NCI-H1930 (cell line): ENCODE measurements at places on chromosomes 12 and 14.

DNA sequence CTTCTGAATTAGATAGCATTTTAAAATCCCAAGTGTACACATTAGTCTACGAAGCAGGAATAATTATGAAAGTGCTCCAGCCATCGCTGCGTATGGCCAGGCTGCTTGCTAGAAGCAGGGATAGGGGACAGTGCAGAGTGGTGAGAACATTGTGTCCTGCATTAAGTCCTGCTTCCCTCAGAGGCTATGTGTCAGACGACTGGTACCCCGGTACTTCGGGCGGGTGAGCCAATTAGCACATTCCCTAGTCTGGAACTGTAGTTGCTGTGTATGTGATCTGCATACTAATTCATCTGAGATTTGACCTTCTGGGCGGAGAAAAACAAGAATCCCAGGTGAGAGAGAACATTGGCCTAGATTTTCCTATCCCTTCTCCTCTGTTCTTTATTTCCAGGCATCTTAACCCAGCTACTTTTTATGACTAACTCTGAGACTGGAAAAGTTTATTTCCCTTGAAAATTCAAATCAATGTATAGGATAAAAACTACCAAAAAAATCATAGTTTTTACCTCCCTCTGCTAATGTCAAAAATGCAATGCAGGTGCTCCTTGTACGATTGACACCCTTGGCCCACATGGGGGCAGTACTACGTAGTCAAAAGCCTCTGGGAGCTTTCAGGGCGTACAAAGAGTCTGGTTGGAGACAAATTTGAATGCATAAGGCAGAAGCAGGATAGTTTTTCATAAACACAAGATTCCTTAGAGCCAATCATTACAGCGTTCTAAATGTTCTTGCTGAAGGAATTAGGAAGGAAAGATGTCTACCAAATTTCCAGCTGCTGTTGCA is 764.3 kb downstream of the NOVA1 start:
- DNase-seq = peak; percentile 75

- no peak for DNase-seq
Measured at GRCh38 chr14:81219759-81220579, 790 bp downstream of the GTF2A1 start.

GRCh38 chr14:42057111-42057510 is 450.4 kb downstream of the LRFN5 start:
- DNase-seq = no peak

DNA sequence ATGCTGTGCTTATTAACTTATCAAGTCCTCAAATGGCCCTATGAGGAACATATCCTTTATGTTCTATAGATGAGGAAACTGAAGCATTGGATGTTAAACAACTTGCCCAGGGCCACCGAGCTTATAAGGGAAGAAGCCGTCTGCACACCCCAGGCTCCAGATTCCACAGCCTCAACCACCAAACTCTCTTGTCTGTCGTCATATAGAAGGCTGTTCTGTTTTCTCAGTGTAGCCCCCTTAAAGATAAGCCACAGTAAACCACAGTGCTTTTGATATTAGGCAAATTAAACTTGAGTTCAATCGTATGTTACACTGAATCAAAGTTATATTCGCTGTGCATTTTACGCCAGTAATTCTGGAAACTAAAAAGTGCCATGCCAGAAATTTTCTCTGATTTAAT is 116.7 kb downstream of the PRKCH start:
- DNase-seq = no peak

DNA sequence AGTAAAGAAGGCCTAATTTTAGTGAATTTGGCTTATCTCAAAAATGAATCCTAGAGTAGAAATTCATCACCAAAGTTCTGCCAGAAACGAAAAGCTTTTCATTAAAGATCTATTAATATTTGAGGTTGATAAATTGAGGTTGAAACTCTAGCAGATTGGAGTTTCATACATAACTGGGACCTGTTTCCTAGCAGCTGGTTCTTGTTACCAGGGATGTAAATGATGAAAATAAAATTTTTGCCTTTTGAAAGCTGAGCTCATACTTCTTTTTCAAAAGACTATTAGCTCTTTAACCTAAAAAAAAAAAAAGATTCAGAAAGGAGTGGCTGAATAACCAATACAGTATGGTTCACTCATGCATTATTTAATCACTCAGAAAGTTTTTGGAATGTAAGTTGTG is 98.3 kb downstream of the PTGER2 start:
- no peak for DNase-seq

DNA sequence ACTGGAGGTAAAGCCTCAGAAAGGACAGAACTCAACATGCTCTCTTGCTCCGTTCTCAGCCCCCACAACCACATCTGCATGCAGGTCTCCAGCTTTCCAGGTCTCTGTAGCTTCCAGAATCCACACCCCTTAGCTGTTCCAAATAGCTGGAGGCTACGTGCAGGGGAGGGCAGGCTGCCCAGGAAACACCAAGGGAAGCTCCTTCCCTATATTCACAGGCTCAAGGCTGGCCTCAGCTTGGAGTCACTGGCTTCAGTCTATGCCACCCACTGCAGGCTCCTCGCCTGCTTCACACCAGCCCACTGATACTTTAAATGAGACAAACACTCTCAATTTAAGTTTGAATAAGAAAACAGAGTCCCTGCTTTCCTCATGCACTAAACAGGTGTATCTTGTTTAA is 73.3 kb downstream of the ASCL4 start:
- no peak for DNase-seq

DNA sequence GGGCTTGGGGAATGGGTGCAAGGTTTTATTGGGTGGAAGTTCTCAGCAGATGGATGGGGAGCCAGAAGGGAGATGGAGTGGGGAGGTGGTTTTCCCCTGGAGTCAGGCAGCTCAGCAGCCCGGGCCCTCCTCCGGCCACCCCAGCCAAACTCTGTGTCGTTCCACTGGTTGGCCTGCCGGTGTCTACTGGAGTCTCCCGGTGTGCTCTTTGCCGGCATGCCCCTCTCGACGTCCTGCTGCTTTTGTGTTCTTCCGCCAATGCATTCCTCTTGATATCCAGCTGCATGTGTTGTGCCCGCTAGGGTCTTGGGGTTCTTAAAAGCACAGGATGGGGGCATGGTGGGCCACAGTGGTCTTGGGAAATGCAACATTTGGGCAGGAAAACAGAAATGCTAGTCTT is 72.8 kb downstream of the SEC23A start:
- no peak for DNase-seq

GRCh38 chr14:78363008-78363407 is 192.8 kb downstream of the NRXN3 start:
- no peak for DNase-seq

GRCh38 chr12:26056335-26056734 is 68.5 kb downstream of the BHLHE41 start:
- DNase-seq = no peak

- no peak for DNase-seq
Measured at GRCh38 chr12:50050119-50050385, 7.3 kb upstream of the ASIC1 start.

DNA sequence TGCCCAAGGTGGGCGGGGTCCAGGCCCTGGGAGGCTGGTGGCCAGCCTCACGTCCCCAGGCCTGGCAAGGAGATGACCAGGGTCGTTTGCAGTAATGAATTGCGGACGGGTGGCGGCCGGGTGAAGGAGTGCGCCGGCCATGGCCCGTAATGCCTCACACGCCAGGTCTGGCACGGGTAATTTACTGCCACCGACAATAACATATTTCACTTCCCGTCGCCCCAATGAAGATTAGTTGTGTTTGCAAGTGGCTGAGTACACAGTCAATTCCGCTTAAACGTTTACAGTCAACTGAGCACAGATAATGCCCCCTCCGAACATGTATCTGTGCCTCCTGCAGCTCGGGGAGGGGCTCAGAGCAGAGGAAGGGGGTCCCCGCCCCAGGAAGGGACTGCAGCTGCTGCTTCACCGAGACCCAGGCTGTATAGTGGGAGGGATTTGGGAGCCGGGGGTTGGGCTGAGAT is 48.3 kb downstream of the MVK start:
- DNase-seq = no peak

DNA sequence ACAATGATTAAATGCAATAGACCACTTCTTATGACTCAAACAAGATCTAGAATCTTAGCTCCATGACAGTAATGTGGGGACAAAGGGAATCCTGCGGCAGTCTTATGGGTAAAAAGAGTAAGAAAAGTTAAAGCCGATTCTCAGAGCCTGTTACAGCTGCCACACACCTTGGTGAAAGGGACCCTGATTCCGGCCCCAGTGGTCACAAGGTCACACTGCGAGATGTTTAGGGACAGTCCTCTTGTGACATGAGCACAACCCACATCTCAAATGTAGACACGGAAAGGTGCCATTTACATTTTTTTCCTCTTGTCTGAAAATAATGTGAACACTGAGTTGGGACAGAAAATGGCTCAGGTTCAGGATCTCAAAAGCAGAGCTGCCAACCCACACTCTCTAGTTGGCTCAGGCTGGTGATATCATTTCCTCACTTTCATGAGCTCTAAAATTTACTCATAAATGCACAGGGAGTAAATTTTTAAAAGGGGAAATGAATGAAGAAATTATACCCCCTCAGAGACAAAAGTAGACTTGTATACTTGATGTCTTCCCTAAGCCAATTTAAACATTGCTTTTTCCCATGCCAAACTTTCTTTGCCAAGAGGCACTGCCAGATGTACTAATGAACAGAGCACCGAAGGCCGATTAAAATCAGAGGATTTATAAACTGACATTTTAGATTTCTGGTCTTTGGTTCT is 113.1 kb upstream of the OVCH1 start:
- no peak for DNase-seq

DNA sequence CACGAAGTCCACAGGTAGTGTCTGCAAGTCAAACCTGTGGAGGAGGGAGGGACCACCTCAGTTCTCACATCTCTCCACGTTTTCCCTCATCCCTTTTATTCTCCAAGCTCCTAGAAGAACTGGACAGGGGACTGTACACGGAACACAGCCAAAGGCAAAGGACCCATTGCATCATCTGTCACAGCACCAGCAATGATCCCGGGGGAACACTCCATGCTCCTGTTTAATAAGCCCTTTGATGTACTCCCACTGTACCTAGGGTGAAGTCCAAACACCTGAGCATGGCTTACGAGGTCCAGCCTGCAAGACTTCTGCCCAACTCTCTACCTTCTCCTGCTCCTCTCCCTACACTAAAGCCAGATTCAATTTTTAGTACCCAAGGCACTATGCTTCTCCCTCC is 26.5 kb downstream of the PRPF40B start:
- DNase-seq = no peak

- peak; percentile 45 for DNase-seq
Measured at GRCh38 chr14:60758885-60759284, 24.3 kb downstream of the MNAT1 start.

DNA sequence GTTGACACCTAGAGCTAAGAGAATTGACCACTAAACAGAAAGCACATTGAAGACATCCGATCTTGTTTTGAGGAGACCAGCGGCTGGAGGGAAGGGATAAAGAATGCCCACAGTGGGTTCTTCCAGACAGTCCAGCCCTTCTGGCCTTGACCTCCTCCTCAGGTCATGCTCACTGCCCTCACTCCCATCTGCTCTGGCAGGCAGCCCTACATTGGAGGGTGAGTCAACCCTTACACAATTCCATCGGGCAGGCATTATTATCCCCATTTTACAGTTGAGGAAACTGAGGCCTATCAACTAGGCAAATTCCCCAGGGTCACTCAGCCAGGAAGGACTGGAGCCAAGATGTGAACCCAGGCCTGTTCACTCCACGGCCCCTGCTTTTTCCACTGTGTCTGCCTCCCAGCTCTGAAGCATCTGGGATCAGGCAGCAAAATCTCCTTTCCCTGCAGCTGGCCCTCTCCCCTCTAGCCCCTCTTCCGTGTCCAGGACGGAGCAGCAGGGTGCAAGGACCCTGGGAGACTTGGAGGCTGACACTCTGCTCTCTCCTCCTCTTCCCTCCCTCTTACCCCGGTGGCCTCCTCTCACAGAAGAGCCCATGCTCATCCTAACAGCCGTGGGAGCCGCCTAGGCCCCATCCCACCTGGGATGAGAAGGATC is 5.3 kb downstream of the SCNN1A start:
- DNase-seq = no peak

- no peak for DNase-seq
Measured at GRCh38 chr12:88142610-88142991, 494 bp downstream of the TMTC3 start.

- no peak for DNase-seq
Measured at GRCh38 chr12:94615260-94616181, 34.8 kb downstream of the TMCC3 start.

- no peak for DNase-seq
Measured at GRCh38 chr12:14695715-14696141, 671 bp downstream of the GUCY2C start.

DNA sequence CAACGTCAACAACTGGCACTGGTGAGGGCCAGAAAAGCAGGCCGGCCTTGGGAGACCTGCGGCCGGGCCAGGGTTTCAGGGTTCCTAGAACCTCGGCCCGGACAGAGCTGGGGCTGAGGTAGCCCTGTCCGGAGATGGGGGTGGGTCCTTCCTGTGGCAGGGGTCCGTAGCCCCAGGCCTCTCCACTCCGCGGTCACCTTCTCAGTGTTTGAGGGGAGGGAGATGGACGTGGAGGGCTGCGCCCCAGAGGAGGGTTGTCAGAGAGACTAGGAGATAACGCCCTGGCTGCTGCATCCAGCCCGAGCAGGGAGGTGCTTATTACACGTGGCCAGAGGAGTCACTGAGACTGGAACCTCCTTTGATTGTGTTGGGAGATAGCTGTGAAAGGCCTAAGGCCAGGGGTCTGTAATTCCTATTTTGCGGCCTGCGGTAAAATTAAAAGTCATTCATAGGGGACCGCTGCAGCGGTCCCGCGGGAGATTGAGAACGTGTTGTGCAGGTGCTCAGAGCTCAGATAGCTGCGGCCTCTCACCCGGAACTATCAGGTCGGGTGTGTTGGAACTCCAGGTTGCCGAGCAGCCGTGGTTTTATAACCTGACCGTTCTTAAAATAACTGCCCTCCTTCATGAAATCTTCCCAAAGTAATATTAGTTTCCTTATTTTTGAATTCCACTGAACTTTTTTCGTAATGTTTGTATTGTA is 507 bp downstream of the AHSA1 start:
- no peak for DNase-seq

DNA sequence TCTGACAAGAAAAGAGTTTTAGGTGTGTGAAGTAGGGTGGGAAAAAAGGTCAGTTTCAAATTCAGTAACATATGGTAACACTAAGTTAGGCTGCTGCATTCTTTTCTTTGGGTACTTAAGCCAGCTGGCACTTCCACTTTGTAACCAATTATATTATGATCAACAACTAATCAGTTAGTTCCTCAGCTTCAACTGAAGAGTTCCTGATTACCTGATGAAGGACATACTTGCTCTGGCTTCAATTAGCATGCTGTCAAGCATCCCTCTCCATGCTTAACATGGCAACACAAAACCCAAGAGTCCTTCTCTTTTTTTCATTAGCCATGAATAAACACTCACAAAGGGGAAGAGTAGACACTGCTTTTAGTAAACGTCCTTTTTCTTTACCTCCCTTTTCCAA is 6.8 kb upstream of the KANSL2 start:
- DNase-seq = no peak
